ENCODE measurements at places on chromosomes 11 and 22.
A peak's percentile ranks its signal among the peaks of the same experiment; 100 is the strongest.

DNA sequence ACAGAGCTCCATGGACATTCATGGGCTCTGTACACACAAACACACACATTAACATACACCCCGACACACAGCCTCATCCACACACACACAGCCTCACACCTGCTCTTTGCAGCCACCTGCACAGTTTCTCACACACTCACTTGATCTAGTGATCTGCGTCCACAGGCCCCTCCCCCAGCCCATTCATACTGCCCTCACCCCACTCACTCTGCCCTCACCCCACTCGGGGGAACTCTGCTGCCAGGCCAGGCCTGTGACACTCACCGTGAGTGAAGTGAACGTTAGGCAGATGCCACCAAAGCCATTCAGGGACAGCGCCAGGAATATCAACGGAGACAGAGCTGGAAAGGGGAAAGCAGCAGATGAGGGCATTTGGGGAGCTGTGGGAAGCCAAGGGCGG lies 15.0 kb downstream of the SLC43A1 start:
- DNase-seq = no peak

GRCh38 chr11:2134022-2135010 lies 4.9 kb downstream of the IGF2 start:
- no peak for DNase-seq

- DNase-seq = no peak
These were observed 1.5 kb downstream of the UPK2 start for GRCh38 chr11:118957549-118957948.

DNA sequence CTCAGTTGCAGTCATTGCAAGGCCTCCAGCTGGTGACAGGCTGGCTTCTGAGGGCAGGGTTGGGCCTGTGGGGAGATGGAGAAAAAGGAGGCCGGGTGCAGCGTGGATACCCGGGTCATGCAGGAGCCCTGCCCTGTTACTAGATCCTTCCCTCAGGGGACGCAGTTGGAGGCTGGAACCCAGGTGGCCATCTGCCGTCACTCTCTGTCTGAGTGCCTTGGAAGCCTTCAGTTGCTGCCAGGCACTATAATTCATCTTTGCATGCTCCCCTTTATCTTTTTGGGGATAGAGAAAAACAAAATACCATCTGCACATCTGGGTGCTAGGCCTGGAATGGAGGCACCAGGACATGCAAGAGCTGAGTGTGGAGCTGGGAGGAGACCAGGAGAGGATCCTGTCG lies 82.7 kb downstream of the TP53I11 start:
- no peak for DNase-seq

GRCh38 chr11:3357302-3357701 lies 21.6 kb downstream of the ZNF195 start:
- no peak for DNase-seq

GRCh38 chr11:73001615-73002014 lies 140.5 kb downstream of the FCHSD2 start:
- DNase-seq = peak; percentile 6

GRCh38 chr11:100681064-100681502 lies 6.0 kb upstream of the ARHGAP42 start:
- peak; percentile 23 for DNase-seq

DNA sequence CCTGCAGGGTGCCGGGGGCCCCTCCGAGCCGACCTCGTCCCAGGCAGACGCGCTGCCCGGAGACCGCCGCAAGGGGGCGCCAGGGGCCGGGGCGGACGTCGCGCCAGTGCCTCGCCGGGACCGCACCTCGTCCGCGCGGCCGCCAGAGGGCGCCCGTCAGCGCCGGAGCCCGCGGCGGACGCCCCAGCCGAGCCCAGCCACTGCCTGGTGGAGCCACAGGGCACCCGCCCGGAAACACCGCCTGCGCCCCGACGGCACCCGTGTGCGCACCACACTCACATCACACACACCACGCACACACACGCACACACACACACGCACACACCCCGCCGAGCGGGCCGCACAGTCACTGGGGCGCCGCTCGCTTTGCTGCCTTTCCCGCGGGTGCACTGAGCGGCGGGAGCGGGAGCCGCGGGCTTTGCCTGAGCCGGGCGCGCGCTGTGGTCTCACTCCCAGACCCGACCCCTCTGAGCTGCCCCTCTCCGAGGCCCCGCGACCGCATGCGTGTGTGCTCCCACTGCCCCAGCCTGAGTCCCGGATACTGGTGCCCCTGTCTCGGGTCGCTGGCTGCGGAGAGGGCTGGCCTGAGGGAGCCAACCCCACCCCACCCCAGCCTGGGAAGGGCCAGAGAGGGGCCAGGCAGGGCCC lies 449.3 kb downstream of the OPCML start:
- peak; percentile 65 for DNase-seq

GRCh38 chr11:64247729-64248531 lies 1.2 kb upstream of the PPP1R14B start:
- no peak for DNase-seq

GRCh38 chr11:123197711-123198110 lies 2.7 kb upstream of the CLMP start:
- DNase-seq = peak; percentile 91

- DNase-seq = no peak
These were observed 889.4 kb downstream of the KCNA4 start for GRCh38 chr11:29127461-29127860.

DNA sequence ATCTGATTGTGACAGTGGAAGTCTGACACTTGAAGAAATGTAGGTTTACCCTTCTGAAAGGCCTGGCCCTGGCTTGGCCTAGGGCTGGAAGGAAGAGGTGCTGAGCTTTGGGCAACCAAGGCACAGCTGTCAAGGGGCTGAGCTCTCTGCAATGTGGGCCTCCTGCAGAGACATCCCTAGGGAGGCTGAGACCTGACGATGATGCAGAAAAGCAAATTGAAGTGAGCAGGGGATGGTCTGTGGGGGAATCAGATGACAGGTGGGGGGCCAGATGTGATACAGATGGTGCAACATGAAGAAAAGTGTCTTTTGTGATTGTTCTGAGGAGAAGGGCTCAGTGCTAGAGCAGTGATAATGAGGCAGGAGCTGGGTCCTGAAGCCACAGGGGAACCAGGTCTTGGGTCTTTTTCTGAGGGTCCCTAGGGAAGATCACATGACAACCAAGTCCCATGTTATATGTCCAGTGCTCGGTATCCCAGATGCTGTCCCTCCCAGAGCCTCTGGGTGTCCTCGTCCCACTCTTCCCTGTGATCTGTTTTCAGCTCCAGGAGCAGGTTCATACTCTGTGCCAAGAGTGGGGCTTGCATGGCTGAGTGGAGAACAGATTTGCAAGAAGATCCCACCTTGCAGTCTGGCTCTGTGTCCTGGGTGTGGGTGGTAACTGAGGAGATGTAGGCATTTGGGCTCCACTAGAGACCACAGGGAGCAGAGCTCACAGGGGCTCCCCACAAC lies 79.9 kb upstream of the VPREB1 start:
- no peak for DNase-seq

DNA sequence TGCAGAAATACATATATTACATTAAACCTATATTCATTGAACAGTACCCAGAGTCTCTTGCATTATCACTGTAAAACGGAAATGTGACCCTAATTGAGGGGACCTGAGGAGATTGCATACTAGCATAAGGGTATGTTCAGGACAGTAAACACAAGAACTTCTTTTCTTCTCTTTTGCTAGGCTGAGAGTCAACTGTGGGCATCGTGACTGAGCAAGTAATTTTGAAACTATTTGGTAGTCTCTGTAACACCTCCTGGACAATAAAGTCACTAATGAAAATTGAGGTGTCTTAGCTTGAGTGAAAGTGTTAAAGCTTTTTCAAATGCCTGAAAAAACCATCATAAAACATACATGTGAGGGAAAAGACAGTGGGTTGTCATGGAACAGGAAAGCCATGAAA lies 90.9 kb downstream of the PDHX start:
- no peak for DNase-seq

DNA sequence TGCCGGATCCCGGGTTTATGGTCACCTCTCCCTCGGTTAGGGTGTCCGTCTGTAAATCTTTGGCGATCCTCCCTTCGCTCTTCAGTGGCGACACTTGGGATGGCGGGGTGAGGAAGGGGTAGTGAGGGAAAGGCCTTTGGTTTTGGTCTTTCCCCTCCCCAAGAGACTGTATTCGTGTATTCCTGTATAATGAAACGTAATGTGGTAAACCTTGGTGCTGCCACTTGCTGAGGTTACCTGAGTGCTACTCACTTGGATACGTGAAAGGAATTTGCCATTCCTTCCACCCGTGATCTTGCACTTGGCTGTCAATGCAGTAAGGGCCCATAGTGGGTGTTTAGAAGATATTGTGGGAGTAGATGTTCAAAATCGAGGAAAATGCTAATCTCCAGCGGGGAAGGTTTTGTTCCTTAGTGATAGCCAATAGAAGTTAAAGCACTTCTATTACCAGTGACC lies 578 bp upstream of the NUP160 start:
- DNase-seq = no peak

- no peak for DNase-seq
These were observed 71.2 kb downstream of the HSD17B12 start for GRCh38 chr11:43751726-43752125.

GRCh38 chr11:134071306-134071705 lies 2.4 kb downstream of the JAM3 start:
- no peak for DNase-seq

- peak; percentile 47 for DNase-seq
These were observed 405 bp downstream of the SFI1 start for GRCh38 chr22:31496735-31497146.

DNA sequence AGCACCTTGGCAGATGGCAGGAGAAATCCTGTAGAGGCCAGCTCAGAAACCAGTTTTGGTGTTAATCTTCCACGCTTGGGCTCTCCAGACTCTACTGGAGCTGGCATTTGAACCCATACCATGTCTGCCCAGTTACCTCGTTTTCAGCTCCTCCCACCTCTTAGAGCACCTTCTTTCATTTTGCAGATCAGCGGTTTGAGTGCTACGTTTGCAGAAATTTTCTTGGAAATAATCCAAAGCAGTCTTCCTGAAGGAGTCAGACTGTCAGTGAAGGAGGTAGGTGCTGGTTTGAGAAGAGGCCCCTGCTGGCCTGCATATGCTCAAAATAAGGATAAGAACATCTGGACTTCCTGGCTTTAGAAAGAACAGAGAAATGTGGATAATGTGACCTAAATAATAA lies 13.7 kb downstream of the COA4 start:
- DNase-seq = no peak

DNA sequence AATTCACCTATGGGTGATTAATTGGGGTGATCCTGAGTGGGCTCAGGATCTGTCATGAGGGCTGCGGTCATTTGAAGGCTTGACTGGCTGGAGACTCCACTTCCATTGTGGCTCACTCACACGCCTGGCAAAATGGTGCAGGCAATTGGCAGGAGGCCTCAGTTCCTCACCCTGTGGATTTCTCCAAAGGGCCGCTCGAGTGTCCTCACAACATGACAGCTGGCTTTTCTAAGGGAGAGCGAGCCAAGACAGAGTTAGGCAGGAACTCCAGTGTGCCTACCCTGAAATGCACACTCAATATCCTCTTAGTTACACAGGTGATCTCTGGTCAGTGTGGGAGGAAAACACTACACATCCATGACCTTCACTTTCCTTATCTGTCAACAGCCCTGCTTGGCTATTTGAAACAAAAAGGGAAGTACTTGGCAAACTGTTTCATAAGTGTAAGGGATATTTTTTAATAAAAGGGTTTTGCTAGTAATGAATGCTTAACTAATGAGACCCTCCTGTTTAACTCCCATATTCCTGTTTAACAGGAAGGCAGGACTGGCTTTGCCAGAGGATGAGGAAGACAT lies 25.7 kb downstream of the OSBP2 start:
- no peak for DNase-seq

- DNase-seq = no peak
These were observed 5.4 kb upstream of the C11orf87 start for GRCh38 chr11:109416601-109417000.

DNA sequence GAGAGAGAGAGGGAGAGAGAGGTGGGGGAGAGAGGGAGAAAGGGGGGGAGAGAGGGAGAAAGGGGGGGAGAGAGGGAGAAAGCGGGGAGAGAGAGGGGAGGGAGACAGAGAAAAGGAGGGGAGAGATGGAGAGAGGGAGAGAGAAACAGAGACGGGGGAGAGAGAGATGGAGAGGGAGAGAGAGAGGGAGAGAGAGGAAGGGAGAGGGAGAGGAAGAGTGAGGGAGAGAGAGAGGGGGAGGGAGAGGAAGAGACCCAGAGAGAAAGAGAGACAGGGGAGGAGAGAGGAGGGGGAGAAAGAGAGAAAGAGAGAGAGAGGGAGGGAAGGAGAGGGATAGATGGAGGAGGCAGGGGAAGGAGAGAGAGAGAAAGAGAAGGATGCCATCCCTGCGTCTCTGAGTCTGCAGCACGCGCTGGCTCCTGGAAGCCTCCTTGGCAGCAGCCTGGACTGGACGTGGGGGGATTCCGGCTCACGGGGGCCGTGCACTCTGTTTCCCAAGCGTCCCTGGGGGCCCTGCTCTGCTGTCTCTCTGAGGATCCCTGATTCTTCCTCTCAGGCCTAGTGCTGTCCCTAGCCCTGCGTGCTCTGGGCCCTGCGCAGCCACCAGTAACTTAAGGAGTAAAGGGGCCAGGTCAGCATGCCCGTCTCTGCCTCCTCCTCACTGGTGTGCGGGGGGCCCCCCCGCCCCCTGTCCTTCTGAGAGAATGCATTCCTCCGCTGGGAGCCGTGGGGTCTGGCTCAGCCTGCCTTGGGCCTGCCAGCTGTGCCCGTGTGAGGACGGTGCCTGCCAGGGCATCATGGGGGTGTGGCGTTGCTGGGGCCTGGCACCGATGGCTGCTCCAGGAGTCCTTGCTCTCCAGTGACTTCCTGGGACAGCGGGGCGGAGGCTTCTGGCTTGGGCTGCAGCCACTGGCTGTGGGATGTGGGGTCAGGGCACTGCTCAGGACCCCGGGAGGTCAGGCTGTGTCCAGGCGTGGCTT lies 429.5 kb downstream of the TBC1D22A start:
- no peak for DNase-seq

GRCh38 chr11:34182921-34183685 lies 77.7 kb downstream of the NAT10 start:
- DNase-seq = no peak

DNA sequence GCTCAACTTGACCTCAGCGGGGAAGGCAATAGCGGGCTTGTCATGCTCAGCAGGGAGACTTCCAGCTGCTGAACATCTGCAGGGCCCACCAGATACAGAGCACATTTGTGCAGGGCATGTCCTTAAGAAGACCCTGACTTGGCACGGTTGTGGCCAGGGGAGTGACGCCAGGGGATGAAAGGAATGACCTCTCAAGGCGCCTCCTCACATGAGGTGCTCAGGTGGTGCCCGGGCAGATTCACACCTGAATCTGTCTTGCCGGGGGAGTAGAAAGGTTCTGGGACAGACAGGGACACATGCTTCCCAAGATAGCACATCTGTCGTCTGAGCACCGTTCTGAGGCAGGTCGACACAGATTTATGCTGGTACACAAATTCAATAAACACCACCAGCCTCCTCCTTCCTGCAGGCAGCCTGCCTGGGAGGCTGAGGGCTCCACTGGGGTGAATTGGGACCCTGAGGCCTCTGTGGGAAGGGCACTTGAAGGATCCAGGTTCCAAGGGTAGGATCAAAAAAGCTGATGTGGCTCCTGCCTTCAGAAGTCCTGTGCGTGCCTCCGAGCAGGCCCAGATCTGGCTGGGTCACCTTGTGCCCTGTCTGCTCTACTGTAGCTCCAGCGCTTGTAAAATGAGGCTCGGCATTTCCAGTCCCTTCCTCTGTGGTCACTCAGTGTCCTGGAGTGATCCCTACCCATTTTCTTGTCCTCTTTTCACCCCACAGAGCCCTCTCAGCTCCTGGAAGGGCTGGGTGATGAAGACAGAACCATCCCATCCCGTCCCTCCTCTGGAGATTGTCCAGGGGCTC lies 49.6 kb upstream of the NECTIN1 start:
- no peak for DNase-seq

- no peak for DNase-seq
These were observed 33.3 kb downstream of the MICAL2 start for GRCh38 chr11:12143461-12144258.

GRCh38 chr22:38655519-38656255 lies 505 bp downstream of the FAM227A start:
- DNase-seq = peak; percentile 20

- DNase-seq = no peak
These were observed 19.3 kb upstream of the CD5 start for GRCh38 chr11:61082931-61083531.
